ENCODE measurements at places on chromosomes 4 and X.

- DNase-seq, result no peak
Measured at GRCh38 chr4:148065075-148065474, 333.2 kb downstream of the ARHGAP10 start.

DNA sequence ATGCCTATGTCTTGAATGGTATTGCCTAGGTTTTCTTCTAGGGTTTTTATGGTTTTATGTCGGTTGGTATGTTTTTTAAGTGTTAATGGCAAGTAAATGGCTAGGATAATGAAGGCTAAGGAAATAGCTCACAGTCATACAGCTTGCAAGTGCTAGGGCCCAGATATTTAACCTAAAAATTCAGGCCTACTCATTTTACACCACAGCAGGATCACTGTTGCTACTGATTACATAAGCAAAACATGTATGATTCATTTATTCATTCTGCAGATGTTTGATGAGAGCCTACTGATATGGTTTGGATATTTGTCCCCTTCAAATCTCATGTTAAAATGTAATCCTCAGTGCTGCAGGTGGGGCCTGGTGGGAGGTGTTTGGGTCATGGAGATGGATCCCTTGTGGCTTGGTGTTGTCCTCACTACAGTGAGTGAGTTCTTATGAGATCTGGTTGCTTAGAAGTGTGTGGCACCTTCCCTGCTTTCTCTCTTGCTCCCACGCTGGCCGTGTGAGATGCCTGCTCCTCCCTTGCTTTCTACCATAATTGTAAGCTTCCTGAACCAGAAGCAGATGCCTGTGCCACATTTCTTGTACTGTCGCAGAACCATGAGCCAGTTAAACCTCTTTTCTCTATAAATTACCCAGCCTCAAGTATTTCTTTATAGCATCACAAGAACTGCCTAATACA lies 175.5 kb downstream of the MAPK10 start:
- no peak for DNase-seq

DNA sequence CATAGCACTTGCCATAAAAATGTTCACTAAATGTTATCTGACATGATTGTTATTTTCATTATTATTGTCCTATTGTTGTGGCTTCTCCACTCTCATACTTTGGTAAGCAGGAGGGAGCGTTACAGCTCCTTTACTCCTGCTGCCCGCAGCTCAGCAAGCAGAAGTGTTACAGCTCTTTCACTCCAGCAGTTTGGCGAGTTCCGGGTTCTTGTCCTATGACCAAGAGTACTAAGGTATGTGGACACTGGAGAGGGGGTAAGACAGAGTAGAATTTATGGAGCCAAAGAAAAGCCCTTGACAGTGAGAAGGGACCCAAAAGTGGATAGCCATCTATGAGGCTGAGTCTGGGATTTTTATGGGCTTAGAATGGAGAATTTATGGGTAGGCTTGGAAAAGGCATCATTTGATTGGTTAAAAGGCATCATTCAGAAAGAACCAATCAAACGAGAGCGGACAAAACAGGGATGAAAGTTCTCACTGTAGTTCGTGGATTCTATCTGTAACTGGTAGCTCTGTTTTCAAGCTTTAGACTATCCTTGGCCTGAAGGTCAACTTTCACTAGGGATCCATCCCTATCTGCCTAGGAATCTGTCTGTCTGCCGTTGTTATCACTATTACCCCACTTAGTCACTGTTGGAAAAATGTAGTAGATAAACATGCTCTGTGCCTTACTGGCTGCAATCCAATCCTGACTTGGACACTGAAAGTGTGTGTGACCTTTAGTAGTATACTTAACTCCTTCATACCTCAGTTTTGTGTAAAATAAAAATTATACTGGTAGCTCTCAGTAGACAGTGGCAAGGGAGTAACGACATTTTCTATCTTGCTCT lies 545.6 kb upstream of the LCORL start:
- no peak for DNase-seq

GRCh38 chr4:8120501-8120900 lies 38.1 kb downstream of the ABLIM2 start:
- no peak for DNase-seq

DNA sequence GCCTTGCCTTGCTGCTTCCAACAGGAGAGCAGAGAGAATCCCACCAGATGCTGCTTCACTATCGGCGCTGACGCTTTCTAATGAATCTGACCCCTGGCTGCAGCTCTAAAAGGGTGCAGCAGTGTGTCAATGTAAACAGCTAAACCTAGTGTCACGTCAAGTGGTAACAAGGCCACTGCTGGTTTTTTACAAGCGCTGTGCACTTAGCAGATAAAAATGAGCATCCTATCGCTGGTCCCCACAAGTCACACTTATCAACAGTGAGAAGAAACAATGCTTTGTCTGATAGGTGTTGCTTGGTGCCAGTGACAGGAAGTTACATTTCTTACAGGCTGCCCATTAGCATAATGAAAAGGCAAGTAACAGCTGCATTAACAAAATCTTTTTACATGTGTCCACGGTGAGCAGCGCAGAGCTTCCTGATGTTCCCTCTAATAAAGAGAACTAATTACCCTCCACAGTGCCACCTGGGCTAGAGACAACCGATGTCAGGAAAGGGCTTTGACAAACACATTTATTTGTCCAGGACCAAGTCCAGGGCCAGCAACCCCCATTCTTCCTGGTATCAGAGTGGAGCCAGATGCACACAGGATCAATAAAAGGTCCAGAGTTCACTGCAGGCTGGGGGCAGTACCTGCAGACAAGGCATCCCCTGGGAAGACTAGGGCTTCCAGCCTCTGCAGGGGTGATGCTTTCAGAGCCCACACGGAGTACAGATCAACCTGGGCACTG lies 176.0 kb downstream of the MGST2 start:
- no peak for DNase-seq

DNA sequence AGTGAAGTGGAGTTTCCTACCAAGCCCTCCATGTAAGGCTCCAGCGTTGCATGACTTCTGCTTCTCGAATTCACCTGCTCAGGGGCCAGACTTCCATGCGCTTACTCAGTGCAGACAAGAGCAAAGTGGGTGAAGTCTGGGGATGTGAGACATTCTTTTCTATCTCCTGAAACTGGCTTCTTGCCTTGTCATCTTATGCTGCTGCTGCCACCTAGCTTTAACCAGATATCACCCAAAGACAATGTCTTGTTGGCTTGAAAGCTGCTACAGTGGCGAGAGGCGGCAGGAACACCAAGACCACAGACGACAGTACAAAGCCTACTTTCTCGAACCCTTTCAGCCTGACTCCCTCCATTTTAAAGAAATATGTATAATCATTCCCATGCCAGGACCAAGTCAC lies 103.6 kb upstream of the ADGRG2 start:
- DNase-seq, result no peak

DNA sequence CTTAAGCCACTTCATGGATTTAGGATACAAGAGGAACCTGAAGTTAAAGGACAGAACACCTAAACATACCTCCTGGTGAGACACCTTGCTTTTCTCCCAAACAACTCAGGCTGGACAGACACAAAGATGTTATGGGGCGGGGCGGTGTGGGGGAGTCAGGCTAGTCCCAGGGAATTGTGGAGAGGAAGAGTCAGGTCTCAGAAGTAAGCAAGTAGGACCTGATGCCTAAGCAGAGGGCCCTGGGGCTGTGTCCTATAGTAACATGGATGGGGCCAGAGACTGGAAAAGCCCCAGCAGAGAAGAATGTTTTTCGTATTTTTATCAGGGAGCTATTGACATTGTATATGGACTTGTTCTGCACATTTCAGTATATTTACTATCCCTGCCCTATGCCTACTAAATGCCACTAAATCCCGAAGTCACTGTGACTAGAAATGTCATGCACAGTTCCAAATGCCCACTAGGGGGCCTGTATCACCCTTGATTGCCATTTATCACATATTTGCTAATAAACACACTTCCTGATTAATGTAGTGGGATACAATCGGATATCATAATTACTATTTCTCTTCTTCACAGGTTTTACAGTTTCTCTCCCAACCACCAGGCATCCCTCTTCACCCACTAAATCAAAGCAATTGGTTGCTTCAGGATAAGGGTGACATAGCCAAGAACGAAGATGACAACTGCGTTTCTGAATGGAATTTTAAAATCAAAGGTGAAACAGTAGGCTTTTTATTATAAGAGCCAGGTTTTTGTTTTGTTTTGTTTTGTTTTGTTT lies 23.8 kb upstream of the ARHGAP10 start:
- no peak for DNase-seq

DNA sequence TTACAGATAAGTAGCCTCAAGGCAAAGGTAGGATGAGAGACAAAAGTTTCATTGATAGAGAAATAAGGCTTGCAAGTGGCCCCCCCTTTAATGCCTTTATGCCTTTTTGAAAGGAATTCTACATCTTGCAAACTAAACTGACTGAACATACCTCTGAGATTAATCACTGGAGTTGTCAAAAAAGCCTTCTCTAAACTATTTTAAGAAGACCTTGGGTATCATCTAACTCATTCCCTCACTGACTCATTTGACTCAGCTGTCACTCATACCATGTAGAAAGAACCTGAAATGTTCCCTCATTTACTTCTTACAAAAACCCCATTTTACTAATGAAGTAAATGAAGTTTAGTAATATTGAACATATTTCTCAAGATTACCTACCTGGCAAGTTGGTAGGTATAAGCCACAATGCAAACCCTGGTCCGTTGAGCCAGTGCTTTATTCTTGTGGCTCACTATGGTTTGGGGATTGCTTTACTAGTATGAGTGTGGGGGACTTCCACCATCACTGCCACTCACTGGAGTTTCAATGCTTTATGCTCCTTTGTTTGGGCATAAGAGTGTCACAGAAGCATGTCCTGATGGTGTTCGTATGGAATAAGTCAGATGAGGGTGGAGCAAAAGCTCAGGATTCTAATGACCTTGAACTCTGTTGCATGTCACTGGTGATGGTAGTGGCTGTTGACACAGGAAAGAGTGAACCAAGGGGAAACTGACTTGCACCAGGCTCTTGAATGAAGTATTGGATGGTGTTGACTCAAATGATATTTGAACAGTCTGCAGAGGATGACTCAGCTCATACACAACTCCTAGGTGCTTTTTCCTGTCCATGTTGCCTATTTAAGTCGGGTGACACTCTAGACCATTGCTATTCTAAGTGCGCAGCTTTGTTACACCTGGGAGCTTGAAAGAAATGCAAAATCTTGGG lies 305.5 kb upstream of the EMCN start:
- no peak for DNase-seq

DNA sequence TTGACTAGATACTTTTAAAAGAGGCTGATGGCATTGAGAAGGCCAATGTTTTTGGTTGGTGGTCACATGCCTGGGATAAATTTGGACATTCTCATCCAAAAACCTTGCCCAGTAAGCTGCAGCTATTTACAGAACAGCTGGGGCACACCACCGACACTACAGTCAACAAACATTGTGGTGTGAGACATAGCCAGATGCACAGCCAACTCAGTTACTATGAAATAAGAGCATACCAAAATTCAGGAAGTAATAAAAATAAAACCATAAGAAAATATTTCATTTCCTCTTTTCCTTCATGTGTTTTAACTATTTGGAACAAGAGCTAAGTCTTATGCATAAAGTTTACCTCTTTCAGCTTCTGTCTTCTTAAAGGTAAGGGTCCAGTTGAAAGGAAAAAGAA lies 8.8 kb downstream of the PPM1K start:
- no peak for DNase-seq

GRCh38 chr4:185202984-185203485 lies 765 bp downstream of the CFAP97 start:
- no peak for DNase-seq

DNA sequence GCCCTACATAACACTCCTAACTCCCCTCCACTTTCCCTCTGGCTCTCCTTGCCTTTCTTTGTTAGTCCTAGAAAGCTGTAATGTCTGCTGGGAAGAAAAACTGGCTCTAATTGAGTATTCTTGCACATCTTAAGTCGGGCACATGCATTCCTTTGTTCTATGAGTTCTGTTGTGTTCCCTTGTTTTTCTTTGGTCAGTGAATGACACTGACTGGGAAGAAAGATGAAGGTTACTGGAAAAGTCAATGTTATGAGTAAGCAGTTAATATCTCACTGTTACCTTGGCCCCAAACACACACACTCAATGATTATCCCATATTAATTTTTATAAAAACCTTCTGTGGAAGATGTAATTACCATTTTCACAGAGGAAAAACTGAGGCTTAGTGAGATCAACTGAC lies 215.9 kb downstream of the SOWAHB start:
- no peak for DNase-seq

GRCh38 chr4:159725571-159725970 lies 622.7 kb downstream of the RAPGEF2 start:
- DNase-seq, result no peak

- DNase-seq, result no peak
Measured at GRCh38 chrX:101605146-101605545, 12.7 kb downstream of the ARMCX6 start.

GRCh38 chr4:165118256-165118909 lies 5.7 kb upstream of the TMEM192 start:
- no peak for DNase-seq

GRCh38 chr4:678331-679103 lies 4.2 kb downstream of the MYL5 start:
- no peak for DNase-seq

DNA sequence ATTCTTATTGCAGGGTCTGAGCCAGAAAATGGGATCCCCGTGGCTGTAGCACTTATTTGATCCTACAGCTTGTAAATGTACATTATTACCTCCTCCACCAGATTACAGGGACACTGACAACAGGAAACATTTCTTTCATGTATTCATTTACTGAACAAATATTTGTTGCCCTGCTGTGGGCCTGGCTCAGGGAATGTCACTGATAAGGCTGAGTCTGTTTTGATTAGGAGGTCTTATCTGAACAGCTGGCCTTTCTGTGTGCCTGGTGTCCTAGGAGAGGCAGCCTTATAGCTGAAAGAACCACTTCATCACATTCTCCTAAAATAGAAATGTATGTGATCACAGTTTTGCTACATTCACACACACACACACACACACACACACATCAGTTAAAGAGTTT lies 45.5 kb upstream of the PROM1 start:
- DNase-seq, result no peak

Data from cortex of kidney (tissue), 1 donor.